Karpas-422 (cell line): ENCODE measurements at places on chromosomes 7 and 10. TPM values are rescaled to one million over a fixed set of nuclear protein-coding genes. Genes with fewer than 3 reads are reported as not detected.

OR6V1 gene
- total RNA-seq = not detected in 2 replicates

DNA sequence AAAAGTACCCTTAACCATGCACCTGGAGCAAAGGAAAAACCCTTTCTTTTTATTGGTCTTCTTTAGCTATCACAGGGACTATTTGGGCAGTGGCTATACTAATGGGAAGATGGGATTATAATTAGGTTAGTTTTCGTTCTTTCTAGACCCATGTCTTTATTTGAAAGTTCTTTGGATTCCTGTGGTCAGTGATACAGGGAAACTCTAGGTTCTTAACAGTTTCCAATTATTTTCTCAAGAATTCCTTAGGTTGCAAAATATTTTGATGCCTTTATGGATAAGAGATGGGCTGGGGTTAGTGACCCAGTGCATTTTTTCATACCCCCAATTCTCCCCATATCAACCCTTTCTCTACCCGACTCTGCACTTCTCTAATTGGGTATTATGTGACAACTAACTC lies 49.0 kb downstream of the ADD3 start:
- DNase-seq = no peak

DNA sequence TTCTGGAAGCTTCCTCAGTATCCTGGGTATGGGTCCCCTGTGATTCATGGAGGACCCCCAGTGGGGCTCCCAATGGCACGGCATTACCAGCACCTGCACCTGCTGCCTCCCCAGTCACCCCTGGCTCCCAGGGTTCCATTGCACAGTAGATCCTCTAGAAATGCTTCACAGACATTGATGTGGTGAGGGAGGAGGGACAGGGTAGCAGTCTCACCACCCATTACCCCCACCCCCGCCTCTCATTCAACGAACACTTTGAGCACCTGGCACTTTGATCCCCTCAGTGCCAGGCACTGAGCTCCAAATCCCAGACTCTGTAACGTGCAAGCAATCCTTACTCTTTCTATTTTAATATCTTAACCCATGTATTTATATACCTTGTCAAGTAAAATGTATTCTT lies 26.8 kb upstream of the PSAP start:
- no peak for DNase-seq

DNA sequence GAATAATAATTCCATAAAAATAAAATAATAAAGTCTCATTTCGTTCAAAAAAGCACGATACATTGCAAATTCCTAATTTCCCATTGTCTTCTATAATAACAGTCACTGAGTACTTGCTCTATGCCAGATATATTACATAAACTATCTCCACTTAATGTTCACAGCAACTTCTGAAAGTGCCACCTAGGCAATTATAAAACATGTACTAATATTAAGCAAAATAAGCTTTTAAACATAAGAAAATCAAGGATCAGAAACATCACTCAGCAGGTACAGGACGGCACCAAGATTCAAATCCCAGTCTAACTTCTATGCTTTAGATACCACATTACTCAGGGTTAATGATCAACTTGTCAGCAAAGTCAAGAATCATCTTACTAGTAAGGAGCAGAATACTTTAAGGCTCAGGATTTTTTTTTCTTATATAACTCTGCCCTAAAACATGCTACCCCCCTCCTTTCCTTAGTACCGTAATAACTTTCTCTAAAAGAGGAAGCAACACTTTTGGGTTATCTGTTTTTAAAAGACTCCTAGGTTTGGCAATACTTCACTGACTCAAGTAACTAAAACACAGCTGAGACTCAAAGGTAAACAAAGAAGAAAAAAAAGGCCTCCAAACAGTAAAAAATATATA lies 51.3 kb downstream of the USP6NL start:
- peak; percentile 87 for DNase-seq

DNA sequence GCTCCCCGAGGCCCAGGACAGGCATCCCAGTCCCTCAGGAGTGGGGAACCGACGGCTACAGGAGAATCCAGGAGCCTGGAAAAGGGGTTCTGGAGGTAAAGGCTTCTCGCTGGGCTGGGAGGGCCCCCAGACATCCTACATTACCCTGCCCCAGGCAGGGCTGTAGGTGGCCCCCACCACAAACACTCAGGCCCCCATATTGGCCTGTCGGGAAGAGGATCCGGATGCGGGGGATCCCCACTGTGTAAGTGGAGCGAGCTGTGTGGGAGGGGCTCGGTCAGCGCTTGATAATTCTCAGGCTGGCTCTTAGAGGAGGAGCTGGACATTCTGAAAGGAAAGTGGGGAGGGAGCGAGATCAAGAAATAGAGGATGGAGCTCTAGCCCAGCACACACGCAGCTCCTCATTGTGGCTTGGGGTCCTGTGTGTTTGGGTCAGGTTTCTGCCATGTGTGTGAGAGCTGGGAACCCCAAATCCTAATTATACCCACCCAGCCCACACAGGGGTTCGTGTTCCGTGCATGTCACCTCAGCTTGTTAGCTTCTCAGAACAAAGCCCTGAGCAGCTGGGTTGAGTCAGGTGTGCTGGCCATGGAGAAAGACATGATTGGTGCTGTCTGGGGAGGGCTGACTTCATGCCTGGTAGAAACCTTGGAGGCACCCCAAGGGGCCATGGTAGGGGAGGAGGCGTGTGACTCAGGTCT lies 49.4 kb downstream of the ZNF467 start:
- no peak for DNase-seq

GRCh38 chr7:130242198-130243014 lies 24.3 kb upstream of the CPA2 start:
- DNase-seq = peak; percentile 73

NXPH1 gene
- not detected in 2 replicates for total RNA-seq

GRCh38 chr7:298375-298702 lies 8.4 kb downstream of the FOXL3 start:
- no peak for DNase-seq

GRCh38 chr7:143379611-143380259 lies 1.4 kb upstream of the ZYX start:
- DNase-seq = no peak

SPRN gene
- total RNA-seq = not detected in 2 replicates

DNA sequence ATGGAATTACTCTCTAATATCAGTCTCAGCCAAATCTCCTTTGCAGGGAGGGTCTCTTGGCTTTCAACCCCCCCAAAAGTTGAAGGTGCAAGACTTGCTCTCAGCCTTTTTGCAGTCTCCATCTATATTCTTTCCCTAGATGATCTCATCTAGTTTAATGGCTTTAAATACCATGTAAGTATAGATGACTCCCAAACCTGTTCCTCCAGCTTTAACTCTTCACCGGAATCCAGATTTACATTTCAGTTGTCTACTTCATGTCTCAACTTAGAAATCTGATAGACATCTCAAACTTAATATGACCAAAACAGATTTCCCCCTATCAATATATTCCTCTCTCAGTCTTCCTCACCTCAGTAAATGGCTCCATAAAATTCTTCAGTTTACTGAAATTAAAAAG lies 9.9 kb upstream of the TAS2R41 start:
- no peak for DNase-seq

DNA sequence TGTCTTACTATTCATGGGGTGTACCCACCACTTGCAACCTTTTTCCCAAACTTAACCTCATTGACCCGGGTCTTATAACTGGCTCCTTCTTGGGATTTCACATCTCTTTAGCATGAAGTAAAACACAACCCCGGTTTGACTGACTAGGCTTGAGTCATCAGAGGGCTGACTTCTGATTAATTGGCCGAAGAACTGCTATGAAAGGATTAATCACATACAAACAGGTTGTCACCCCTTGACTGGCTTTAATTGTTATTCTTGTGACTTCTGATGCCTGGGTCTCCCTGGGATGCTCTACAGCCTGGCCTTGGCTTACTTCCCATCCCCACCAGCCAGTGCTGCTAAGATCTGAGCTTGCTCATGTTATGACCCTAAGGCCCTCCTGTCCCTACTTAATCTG lies 8.8 kb upstream of the CRPPA start:
- DNase-seq = no peak

RAB19 gene
- not detected in 2 replicates for total RNA-seq

- peak; percentile 61 for DNase-seq
Measured at GRCh38 chr7:141960687-141961422, 12.7 kb downstream of the TAS2R38 start.

ERVW-1 gene
- not detected in 2 replicates for total RNA-seq

NKX1-2 gene
- not detected in 2 replicates for total RNA-seq

GIMAP2 gene
- total RNA-seq = 1.0 and 1.3 TPM in 2 replicates

DNA sequence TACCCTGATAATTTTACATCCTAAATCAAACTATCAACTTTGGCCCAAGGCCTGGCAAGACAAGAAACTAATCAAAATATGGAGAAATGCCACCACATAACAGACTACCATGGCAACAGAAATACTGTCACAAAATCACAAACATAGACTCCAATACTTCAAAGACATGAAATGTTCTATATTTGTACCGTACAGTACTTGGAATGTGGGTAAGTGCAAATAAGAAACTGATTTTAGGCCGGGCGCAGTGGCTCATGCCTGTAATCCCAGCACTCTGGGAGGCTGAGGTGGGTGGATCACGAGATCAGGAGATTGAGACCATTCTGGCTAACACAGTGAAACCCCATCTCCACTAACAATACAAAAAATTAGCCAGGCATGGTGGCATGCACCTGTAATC lies 9.2 kb downstream of the TNPO3 start:
- no peak for DNase-seq

DNA sequence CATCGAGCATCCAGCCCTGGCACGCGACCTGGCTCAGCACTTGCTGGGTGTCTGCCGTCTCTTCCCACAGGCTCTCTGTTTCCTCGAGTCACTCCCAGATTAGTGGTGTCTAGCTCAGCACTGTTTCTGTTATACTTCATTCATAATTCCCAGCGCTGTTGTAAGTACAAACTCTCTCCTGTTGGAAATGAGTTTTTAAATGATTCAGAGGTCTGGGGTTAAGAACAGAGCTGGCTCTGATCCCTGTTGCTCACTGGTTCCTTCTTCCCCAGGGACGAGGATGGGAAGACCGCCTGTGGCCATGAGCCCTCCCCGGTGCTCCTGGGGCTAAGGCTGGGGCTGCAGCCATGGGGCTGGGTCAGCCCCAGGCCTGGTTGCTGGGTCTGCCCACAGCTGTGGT lies 17.3 kb upstream of the C10orf95 start:
- no peak for DNase-seq

MKX gene
- total RNA-seq = not detected in 2 replicates

GRCh38 chr7:137853053-137853452 lies 6.3 kb upstream of the DGKI start:
- no peak for DNase-seq
